ENCODE measurements at places on chromosomes 4 and X. TPM values are rescaled to one million over a fixed set of nuclear protein-coding genes. Genes with fewer than 3 reads are reported as not detected.
A peak's percentile ranks its signal among the peaks of the same experiment; 100 is the strongest.

The ASB12 gene
- total RNA-seq, result 4.1 TPM

The GC gene
- not detected for total RNA-seq

The GAGE13 gene
- not detected for total RNA-seq

The ETDB gene
- total RNA-seq, result not detected

The F8 gene
- total RNA-seq, result 43.4 TPM

The HERC6 gene
- total RNA-seq, result 10.0 TPM

The RBM46 gene
- total RNA-seq, result 0.13 TPM

The NWD2 gene
- not detected for total RNA-seq

DNA sequence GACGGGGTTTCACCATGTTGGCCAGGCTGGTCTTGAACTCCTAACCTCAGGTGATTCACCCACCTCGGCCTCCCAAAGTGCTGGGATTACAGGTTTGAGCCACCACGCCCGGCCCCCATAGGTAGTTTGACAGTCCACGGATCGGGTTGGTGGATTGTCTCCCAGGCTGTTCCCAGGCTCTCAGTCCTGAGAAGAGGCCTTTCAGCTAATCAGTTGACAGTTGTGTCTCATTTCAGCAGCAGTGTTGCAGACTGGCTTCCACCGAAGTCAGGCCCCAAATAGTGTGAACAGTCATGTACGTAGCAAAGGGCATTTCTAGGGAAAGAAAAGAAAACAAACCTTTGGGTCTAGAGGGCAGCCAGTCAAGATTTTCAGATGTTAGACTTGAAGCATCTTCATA is 102.4 kb upstream of the TLR3 start:
- DNase-seq, result no peak

- no peak for DNase-seq
Observed at GRCh38 chrX:130676861-130677260, 226.1 kb downstream of the ENOX2 start.

GRCh38 chr4:24032371-24032989 is 142.6 kb upstream of the PPARGC1A start:
- DNase-seq, result no peak

DNA sequence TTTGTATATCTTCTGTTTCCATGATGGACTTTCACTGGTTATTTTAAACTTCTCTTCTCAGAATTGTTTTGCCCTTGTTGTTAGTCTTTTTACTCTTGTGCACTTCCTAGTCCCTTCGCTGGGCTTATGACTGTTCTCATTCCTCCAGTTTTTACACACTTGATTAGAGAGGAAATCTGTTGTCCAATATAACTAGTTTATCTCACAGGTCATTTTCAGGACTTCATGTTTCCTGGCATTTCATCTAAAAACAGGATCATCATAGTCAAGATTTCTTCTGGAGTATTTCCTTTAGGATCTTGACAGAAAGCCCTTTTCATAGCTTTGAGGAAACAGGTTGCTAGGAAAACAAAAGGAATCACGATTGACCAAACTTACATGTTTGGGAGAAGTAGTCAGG is 3.0 kb downstream of the FNIP2 start:
- no peak for DNase-seq

DNA sequence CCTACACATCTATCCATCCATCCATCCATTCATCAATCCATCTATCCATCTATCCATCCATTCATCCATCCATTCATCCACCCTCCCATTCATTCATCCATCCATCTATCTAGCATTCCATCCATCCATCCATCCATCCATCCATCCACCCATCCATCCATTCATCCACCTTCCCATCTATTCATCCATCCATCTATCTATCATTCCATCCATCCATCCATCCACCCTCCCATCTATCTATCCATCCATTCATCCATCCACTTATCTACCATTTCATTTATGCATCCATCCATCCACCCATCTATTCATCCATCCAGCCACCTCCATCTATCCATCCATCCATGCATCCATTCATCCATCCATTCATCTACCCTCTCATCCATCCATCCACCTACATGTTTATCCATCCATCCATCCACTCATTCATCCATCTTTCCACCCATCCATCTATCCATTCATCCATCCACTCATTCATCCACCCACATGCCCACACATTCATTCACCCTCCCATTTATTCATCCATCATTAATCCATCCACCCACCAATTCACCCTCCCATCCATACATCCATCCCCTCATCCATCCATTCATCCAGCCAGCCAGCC is 258.5 kb downstream of the CRLF2 start:
- no peak for DNase-seq

GRCh38 chrX:87895421-87895820 is 377.8 kb downstream of the KLHL4 start:
- DNase-seq, result no peak

- no peak for DNase-seq
Observed at GRCh38 chr4:107120661-107121060, 84.5 kb upstream of the DKK2 start.

GRCh38 chr4:2829933-2830451 is 13.7 kb upstream of the ADD1 start:
- DNase-seq, result peak; percentile 66

- DNase-seq, result no peak
Observed at GRCh38 chr4:15110120-15110571, 107.9 kb downstream of the CPEB2 start.

- no peak for DNase-seq
Observed at GRCh38 chr4:103719105-103719829, 518 bp downstream of the TACR3 start.

DNA sequence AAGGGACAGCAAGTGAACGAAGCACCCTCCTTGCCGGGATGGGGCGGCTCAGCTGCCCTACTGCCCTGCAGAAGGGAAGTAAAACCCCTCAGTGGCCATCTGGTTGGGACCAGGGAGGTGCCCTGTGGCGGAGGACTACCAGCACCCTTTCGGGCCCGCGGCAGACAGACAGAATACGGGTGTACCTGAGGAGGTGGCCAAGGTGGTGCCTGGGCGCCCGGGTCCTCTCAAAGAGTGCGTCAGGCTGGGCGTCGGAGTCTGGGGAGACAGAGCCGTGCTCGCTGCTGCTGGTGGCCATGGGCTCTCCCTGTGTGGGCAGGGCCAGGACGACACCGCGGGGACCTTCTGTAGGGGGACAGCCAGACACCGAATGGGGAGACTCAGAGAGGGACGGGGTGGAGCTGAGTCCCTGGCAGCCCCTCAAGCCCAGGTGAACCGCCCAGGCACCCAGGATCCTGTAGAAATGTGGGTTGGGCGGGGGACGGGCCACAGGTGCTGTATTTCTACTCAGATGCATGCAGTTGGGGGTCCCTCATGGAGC is 29.7 kb downstream of the PDHA1 start:
- no peak for DNase-seq

GRCh38 chr4:130146773-130147172 is 1050.8 kb downstream of the C4orf33 start:
- DNase-seq, result no peak

GRCh38 chr4:107247738-107248137 is 211.6 kb upstream of the DKK2 start:
- DNase-seq, result no peak

- no peak for DNase-seq
Observed at GRCh38 chrX:617401-617800, 13.2 kb upstream of the SHOX start.

- DNase-seq, result no peak
Observed at GRCh38 chr4:102862016-102862415, 6.8 kb upstream of the CISD2 start.

DNA sequence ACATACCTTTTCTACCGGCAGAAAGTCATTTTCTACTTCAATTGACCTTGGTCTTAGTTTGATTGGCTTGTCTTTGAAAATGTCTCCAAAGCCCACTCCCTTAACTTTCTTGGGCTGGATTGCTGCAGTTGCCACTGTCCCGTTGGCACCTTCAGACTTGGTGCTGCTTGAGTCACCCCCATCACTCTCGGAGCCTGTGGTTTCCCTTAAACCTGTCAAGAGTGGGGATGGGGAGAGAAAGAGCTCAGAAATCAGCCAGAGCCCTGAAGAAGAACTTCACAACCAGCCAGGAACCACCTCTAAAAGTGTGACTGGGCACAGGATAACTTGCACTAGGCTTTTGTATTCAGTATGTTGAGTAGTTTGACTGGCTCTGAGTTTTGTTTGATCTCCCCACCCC is 168.5 kb upstream of the MAP3K15 start:
- DNase-seq, result no peak

- no peak for DNase-seq
Observed at GRCh38 chr4:11494232-11494631, 65.5 kb upstream of the HS3ST1 start.

- DNase-seq, result no peak
Observed at GRCh38 chr4:43112139-43112538, 219.6 kb downstream of the GRXCR1 start.

GRCh38 chr4:120692964-120693363 is 229.6 kb downstream of the PRDM5 start:
- no peak for DNase-seq

DNA sequence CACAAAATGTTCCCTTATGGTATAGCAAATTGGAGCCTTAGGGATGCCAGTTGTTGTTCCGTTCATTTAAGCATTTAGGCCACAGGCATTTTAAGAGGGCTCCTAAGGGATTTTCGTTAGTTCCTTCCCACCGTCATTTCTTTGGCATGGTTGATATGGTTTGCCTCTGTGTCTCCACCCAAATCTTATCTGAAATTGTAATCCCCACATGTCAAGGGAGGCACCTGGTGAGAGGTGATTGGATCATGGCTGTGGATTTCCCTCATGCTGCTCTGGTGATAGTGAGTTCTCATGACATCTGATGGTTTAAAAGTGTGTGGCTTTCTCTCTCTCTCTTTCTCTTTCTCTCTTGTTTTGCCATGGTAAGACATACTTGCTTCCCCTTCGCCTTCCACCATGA is 104.1 kb downstream of the ASB9 start:
- no peak for DNase-seq

DNA sequence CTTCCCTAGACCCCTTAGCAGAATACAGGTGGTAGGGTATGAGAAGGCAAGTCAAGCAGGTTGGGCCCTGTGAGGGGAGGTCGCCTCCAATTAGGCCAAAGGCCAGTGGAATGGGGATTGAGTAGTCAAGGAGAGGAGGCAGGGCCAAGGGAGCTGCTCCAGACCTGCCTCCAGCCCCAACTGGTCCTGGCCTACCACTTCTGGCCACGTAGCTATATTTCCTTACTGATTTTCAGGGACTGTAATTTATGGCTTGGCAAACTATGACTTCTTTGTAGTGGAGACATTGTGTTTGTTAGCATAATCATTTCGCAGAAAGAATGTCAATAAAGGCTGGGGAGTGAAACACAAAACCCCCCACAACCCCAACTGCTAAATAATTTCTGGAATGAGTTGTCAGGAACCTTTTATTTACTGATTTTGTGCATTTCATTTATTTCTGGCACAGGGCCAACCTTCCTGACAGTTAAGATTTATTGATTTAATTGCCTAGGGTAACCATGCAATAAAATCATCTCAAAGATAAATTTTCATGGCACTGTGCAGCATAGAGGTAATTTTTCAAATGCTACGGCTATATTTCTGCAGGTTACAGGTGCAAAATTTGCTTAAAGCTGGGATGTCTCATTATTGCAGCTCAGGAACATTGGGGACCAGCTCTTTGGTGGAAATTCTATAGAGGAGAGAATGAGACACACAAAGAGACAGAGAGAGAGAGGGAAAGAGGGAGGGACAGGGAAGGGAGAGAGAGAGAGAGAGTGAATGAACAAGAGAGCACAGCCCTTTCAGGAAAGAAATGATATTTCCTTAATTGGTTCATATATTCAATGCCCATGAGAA is 494.9 kb downstream of the IDS start:
- no peak for DNase-seq

DNA sequence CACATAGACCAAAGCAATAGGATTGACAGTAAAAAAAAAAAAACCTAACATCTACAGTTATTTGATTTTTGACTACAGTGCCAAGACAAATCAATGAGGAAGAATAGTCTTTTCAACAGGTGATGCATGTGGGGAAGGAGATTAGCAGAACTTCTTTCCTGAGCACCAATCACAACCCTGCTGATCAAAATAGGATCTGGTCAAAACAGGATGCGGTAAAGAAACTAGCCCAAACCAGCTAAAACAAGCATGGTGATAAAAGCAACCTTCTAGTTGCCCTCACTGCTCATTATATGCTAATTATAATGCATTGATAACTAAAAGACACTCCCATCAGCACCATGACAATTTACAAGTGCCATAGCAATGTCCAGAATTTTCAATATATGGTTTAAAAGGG is 667.5 kb downstream of the GRXCR1 start:
- no peak for DNase-seq

- no peak for DNase-seq
Observed at GRCh38 chr4:162163892-162164759, at the start of gene FSTL5. FSTL5 (minus strand) TSS chr4:162164000; CDS start chr4:162111396, 52,604 bp downstream.

DNA sequence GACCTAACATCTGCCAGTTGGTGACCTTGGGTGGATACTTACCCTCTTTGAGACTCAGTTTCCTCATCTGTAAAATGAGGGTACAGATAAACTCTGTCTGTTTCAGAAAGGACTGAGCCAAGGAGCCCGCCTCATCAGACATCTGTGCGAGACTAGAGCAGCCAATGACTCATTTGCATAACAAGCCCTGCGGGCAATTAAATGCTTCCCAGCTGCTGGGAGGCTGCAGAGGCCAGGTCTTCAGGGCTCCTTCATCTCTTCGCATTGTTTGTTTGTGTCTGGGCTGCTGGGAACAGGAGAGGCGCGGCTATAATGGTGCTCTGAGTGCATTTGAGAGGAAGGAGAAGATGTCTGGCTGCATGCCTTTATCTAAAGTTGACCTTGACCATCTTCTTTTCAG is 85.0 kb downstream of the ADRA2C start:
- no peak for DNase-seq

DNA sequence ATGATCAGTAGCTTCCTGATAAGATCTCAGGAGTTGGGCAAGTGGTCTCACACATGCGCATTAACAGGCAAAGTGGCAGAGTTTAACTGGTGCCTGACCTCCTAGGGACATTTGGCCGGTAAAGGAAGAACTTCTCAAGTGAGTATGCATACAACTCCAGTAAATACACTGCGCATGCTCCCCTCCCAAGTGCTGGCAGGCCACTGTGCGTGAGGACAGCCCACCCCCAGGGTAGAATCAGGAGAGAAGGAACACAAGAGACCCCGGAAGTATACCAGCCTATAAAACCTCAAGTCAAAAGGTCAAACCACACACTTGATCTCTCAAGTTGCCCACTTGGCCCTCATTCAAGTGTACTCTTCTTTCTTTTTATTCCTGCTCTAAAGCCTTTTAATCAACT is 225.5 kb upstream of the ANKRD50 start:
- DNase-seq, result no peak

All from cardiac septum (tissue), 1 donor.